GM12891 (cell line): ENCODE measurements at places on chromosomes 3 and 15.

- DNase-seq = no peak
These were observed 19.6 kb downstream of the LINGO1 start for GRCh38 chr15:77612958-77613601.

DNA sequence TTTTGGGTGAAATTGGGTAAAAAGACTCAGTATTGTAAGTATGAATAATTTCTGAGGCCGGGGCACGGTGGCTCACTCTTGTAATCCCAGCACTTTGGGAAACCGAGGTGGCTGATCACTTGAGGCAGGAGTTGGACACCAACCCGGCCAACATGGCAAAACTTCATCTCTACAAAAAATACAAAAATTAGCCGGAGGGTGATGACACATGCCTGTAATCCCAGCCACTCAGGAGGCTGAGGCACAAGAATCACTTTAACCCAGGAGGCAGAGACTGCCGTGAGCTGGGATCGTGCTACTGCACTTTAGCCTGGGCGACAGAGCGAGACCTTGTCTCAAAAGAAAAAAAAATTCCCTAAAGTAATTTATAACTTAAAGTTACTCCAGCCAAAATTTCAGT lies 162.2 kb downstream of the APBA2 start:
- no peak for DNase-seq

GRCh38 chr3:196985954-196986885 lies 17.6 kb upstream of the PIGZ start:
- DNase-seq = no peak

DNA sequence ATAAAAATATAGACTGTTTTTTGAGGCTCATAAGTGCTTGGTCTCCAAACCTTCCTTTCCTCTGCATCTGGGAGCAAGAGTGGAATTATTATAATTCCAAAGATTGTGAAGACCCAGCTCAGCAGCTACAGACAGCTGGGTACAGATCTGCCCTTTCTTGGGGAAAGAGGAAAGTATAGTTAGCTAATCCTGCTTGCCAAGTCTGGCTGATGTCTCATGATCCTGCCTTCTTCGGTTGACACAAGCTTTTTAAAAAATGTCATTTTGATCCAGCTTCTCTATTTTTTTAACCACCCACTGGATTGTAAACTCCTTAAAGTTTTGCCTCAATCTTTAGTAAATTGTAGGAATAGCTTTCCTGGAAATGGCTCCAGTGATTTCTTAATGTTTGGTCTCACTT lies 181.1 kb downstream of the LRTM1 start:
- DNase-seq = no peak

DNA sequence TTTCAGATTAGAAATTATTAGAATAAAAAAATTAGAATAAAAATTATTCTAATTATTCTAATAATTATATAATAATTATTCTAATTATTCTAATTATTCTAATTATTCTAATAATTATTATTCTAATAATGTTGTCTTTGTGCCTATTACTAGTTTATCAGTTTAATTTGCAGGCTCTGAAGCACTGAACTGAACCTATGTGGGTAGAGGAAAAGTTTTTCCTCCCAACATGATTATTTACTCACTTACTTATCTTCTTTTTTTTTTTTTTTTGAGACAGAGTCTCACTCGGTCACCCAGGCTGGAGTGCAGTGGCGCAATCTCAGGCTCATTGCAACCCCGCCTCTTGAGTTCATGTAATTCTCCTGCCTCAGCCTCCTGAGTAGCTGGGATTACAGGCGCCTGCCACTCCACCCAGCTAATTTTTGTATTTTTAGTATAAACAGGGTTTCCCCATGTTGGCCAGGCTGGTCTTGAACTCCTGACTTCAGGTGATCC lies 39.7 kb upstream of the C15orf39 start:
- no peak for DNase-seq

GRCh38 chr15:74365598-74366445 lies 1.6 kb downstream of the CYP11A1 start:
- no peak for DNase-seq

DNA sequence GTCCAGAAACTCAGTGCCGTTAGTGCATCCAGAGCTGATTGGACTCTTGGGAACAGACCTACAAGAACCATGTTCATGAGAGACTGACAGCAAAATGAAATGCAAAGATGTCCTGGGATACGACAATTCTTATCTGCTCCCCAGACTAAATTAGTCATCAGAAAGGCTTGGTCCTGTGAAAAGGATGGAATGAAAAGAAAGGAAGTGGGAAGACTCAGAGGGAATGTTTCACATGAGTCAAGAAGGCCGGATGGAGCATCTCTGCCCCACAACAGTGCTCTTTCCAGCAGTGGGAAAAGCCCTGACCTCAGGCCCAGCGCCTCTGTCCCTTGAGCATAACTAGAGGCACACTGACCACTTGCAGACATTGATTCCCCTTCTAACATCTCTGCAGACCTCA lies 39.3 kb upstream of the UACA start:
- DNase-seq = no peak

DNA sequence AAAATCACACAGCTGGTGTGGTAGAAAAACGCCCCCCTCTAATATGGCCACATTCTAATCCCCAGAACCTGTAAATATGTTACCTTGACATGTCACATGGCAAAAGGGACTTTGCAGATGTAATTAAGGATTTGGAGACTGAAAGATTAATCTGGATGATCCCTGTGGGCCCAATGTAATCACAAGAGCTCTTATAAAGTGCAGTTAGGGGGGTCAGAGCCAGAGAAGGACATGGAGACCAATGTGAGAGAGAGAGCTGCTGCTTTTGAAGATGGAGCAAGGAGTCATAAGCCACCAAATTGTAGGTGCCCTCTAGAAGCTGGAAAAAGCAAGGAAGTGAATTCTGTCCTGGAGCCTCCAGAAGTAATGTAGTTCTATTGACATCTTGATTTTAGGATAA lies 152.6 kb downstream of the PEX5L start:
- DNase-seq = no peak

GRCh38 chr3:183291497-183292031 lies 38.5 kb downstream of the B3GNT5 start:
- no peak for DNase-seq

GRCh38 chr3:16849795-16850194 lies 35.0 kb upstream of the PLCL2 start:
- no peak for DNase-seq

GRCh38 chr15:37788767-37789396 lies 145.6 kb upstream of the TMCO5A start:
- DNase-seq = no peak

DNA sequence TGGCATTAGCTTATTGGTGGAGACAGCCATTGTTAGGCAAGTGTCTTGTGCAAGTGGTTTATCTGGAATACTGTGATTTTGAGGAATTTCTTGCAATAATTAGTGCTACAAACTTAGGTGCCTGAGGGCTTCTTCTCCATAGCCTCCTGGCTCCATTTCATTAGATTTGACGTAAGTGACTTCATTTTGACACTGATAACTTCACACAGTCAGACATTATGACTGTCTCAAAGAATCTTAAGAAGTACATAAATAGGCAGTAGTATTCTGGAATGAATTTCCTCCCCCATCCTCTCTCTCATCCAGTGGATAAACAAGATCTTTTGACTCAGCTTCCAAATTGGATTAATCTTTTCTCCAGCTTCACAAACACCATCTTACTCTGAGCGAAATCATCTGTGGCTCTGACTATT lies 19.0 kb downstream of the ARL14 start:
- no peak for DNase-seq

- no peak for DNase-seq
These were observed 242.5 kb downstream of the CADPS start for GRCh38 chr3:62632510-62633294.

DNA sequence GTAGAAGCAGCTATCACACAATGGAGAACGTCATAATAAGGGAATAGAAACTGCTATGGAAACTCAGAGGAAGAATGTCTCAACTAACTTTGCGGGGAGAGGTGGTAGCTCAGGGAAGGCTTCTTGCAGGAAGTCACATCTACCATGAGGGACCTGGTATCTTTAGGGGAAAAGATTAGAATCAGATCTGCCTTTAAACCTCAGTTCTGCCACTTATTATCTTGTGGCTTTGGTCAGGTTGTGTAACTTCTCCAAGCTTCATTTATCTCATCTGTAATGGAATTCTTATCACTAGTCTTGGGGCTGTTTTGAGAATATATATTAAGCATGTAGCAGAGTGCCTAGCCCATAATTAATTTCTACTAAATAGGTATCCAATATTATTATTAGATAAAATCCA lies 46.4 kb upstream of the PRICKLE2 start:
- DNase-seq = no peak

DNA sequence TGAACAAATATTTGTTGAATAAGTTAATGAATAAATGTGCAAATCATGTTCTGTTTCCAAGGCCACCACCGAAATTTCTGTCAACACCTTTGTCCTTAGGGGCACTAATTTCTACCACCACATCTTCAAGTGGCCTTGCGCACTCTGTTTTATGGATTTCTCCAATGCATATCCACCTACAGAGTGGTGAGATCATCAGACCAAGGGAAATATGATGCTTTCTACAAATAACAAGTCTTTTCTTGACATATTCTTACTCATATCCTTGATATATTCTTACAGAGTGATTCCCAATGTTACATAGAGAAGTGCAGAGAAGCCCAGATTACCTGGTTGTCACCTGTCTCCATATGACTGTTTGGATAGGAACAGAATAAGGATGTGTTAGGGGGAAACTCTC lies 36.1 kb upstream of the TMCO5A start:
- no peak for DNase-seq

GRCh38 chr15:79602180-79602579 lies 170.0 kb downstream of the MINAR1 start:
- no peak for DNase-seq

GRCh38 chr3:81352867-81353266 lies 408.6 kb downstream of the GBE1 start:
- no peak for DNase-seq

- no peak for DNase-seq
These were observed 244.2 kb downstream of the LSAMP start for GRCh38 chr3:116200956-116201690.

- no peak for DNase-seq
These were observed 13.5 kb downstream of the EAF1 start for GRCh38 chr3:15440891-15441290.

DNA sequence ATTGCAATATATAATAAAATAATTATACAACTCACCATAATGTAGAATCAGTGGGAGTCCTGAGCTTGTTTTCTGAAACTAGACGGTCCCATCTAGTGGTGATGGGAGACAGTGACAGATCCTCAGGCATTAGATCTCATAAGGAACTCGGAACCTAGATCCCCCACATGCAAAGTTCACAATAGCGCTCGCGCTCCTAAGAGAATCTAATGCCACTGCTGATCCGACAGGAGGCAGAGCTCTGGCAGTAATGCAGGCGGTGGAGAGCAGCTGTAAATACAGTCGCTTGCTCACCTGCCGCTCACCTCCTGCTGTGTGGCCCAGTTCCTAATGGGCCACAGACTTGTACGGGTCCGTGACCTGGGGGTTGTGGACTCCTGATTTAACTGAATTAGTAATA lies 87.8 kb downstream of the P3H2 start:
- no peak for DNase-seq

GRCh38 chr15:70376929-70377691 lies 279.4 kb upstream of the TLE3 start:
- DNase-seq = no peak

- DNase-seq = no peak
These were observed 67.0 kb upstream of the GPR149 start for GRCh38 chr3:154496978-154497377.

DNA sequence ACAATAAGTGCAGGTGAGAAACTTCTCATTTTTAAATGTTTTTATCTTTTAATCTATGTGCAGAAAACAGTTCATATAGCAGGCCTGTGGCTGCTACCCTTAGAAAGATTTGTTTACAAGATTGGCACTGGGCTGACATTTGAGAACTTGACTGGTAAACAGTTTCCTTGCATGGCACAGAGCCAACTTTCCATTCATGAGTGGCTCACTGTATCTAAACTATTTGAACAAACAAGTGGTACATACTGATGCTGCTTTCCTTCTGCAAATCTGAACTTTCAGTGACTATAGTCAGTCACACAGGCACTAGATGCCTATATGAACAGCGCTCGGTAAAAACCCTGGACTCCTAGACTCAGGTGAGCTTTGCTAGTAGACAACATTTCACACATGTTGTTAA lies 6.3 kb upstream of the GTPBP8 start:
- no peak for DNase-seq

GRCh38 chr15:39710681-39711080 lies 72.0 kb downstream of the FSIP1 start:
- DNase-seq = no peak

DNA sequence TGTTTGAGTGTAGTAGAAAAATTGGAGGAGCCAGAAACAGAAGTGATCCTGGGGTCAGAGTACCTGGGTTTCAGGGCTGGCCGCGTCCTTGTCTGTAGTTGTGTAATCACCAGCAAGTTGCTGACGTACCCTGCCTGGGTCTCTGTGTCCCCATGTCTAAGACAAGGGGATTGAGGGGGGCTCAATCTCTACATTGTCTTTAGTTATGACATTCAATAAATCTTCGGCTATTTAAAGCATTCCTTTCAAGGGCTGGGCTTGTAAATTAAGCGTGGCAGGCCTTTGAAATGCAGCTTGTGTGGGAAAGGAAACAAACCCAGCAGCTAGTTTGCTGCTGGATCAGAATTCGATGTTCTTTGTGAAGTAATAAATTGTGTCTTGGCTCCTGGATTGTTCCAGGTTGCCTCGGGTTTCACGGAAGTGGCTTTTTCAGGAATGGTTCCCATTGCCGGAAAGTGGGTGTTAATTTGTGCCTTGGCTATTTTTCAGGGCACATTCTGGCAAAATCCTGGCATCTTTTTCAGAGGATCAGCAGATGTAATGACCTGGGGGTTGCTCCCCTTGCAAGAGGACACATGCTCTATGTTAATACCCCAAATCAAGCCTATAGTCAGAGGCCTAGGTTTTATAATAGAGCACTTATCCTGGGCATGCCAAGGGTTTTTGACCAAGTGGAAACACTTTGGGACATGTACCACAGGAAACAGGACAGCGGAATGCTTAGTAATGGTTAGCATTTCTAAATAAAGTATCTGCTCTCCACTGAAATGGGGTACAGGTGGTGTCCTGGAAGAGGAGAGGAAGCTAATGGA lies 294.8 kb upstream of the NR2E3 start:
- no peak for DNase-seq

GRCh38 chr3:1661839-1662238 lies 436.8 kb upstream of the CNTN4 start:
- DNase-seq = no peak

- DNase-seq = no peak
These were observed 28.7 kb upstream of the HCN4 start for GRCh38 chr15:73397461-73397860.

- no peak for DNase-seq
These were observed 60.1 kb upstream of the PCSK6 start for GRCh38 chr15:101549647-101550046.

DNA sequence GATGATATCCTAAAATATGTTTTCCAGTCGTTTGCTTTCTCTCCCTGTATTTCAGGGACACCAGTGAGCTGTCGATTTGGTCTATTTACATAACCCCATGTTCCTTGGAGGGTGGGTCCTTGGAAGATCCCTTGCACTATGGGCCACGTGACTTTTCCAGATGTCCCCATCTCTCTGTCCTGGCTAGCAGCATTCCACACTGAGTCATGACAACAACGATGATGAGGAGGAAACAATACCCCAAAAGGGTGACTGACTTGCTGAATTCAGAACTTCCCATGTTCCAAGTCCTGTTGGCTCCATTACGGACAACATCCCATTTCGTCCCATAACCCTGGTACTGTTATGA lies 134.3 kb downstream of the NSMCE3 start:
- no peak for DNase-seq
